ENCODE measurements at places on chromosomes 1 and 21.

DNA sequence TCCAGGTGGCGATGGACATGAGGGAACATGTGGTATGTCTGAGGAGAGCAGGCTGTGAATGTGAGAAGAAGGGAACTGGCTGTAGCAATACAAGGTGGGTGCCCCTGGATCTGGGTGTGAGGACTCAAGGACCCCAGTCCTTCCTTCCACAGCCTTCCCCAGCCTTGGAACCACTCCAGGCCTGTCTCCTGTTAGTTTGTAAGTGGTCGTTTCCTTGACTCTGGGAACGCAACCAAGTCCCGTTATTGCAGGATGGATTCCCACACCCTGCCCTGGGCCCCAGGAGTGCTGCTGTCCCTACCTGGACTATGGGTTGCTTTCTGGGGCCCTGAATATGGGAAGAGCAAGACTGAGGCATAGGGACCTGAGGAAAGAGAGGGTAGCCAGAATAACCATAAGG is 47.2 kb upstream of the VANGL1 start:
- DNase-seq = no peak

DNA sequence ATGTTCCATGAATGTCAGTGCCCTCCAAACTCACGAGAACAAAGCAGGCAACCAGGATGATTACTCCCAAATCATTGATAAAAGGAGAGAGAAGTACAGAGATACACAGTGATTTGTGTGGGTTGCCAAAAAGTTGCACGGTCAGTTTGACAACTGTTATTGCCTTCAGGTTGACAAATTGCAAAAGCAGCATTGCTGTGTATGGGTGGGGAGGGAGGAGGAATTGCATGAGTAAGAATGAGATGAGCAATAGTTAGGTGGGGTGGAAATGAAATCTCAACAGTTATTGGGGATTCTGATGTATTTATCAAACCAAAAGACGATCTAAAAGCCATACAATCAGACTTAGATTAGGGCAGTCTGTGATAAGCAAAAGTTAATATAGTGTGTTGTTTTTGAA is 93.7 kb downstream of the NTMT2 start:
- no peak for DNase-seq

DNA sequence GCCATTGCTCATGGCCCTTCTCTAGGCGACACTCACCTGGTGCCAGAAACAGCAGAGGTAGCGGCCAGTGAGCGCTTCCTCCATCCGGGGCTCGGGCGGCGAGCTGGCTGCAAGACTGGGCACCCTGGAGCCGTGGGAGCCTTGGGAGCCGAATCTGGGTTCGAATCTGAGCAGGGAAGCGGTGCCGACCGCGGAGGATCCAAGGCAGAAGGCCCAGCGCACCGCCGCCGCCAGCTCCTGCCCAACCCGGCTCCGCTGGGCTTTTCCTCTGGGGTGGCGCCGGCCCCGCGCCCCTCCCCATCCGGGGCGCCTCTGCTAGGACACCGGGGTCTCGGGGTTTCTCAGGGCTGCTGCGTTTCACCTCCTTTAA is 1.7 kb upstream of the PRDM16 start:
- DNase-seq = no peak

DNA sequence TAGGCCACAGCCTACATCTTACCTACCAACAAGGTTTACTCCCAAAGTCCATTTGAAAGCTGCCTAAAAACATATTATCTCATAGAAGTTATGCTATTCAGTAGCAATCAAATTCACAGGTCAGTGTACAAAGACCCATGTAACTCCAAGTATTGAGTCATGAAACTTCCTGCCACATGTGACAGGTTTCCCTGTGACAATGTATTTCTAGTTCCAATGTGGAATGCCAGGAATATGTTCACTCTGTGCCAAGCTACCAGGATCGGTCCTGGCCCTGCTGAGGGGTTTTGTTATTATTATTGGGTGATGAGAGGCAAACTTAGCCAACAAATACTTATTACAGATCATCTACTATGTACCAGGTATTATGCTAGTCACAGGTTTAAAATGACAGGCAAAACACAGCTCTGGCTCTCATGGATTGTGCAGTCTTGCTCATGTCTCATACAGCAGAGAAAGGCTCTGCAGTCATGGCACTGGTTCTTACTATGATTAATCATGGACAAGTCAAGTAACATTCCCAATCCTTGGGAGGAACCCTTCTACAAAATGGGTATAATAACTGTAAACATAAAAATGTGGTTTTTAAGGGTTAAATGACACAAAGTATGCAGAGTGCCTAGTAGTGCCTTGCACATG is 22.5 kb downstream of the DPH5 start:
- no peak for DNase-seq

DNA sequence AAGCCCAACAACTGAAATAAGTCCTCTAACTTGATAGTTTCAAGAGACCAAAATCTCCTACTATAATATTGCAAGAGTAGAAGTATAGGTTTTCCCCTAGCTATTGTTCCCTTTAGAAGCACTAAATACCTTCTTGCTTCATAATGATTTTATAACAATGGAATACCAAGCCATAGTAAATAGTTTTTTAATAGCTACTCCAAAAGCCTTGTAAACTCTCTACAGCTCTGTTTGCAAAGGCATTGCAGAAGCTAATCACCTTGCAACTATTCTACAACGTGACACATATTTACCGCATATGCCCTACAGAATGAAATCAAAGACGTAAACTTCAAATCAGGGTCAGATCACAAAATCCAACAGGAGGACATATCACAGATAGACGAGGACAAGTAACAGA is 451.5 kb upstream of the ZRANB2 start:
- DNase-seq = no peak

DNA sequence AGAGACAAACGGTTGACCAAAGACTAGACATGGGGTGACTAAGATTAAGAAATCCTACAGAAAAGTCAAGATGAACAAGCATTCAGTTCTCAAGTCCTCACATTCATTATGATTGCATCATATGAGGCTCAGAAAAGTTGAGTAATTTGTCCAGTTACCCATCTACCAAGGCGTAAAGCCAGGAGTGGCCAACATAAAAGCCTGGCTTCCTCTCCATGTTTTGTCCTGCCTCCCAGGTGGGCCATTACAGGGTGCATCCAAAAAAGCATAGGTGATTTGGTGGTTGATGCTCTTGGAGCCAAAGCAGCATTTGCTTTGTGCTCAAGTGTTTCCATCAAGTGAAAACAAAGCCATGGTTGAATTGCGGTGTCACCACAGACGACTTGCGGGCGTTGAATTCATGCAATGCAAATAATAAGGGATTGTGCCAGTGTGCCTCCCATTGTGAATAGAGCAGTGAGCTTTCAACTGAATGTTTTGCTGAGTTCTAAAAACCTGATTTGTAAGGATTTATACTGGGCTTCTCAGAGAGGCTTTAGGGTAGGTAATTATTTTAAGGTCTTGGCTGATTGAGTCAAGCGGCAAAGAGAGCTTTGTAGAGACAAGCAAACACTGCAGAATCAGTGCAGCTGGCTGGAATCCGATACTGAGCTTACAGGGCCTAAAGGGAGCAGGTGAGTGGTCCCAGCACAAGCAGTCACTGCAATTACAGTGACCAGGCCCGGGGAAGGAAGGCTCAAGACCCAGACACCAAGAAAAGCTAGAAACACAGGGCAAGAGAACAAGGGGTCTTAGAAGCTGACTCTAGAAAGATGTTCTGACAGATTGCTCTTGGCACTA is 54.1 kb downstream of the KCNJ15 start:
- no peak for DNase-seq

GRCh38 chr1:183039985-183040447 is 16.8 kb downstream of the LAMC1 start:
- peak; percentile 77 for DNase-seq

DNA sequence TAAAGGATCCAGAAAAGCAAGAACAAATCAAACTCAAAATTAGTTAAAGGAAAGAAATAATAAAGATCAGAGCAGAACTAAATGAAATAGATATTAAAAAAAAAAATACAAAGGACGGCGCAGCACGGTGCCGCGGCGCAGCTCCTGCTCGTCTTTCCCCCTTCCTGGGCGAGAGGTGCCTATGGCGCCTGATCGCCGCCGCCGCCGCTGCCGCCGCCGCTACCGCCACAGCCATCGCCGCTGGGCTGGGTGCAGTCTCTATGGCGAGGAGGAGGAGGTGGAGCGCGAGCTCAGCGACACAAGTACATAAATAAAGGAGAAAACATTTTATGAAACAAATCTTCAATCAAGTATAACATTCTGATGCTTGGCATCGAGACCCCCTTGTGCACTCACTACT is 77.6 kb upstream of the VANGL1 start:
- no peak for DNase-seq

DNA sequence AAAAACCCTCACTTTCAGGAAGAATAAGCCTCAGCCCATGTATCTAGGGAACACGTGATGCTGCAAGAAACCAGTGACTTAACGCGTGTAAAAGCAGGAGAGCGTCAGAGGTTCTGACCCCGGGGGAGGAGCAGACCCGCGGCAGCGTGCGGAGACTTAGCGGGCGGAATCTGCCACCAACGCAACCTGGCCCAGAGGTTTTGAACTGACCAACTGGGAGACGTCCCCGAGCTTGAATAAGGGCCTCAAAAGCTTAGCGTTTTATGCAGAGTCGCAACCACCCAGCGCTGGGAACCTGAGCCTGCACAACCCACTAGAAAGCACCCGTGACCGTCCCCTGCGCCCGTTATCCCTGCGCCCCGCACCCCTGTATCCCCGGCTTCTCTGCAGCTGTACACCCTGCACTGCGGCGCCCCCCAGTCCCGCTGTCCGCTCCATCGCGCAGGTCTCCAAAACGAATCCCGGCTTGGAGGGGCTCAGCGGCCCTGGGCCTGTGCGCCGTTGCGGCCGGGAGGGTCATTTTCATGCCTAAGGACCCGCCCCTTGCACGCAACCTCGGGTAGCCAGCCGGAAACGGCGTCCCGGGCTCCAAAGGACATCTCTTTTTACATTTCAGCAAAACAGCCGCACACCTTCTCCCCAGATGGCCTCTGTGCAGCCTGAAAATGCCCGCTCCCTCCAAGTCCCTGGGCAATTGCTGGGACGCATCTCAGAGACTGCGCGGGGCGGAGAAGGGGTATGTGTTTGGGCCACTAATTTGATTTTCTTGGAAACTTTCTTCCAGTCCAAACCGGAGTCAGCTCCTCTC is 29.4 kb upstream of the TRIM17 start:
- DNase-seq = no peak

DNA sequence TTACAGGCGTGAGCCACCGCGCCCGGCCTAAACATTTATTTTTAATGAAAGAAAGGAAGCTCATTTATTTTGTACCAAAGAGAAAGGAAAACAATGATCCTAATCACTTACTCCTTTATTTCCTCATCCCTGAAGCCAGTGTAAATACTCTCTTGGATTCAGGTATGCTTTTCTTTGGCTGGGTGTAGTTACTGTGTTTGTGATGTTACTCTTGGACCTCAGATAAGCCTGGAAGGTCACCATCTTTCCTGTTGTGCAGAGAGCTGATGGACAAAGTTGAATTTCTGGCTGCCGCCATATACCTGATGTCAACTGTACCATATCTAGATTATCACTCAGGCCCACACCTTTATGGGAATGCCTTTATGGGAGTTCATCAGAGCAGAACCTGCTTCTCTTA is 35.4 kb upstream of the FOXE3 start:
- DNase-seq = no peak

DNA sequence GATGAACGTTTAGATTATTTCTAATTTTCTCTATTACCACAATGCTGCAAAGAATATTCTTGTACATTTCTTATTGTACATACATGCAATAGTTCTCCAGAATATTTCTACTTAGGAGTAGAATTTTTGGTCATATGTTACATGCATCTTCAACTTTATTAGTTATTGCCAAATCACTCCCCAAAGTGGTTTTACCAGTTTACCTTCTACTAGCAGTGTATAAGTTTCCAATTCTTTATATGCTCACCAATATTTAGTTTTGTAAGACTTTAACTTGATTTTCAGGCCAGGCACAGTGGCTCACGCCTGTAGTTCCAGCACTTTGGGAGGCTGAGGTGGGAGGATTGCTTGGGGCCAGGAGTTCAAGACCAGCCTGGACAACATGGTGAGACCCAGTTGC is 55.4 kb downstream of the SNRPE start:
- no peak for DNase-seq

DNA sequence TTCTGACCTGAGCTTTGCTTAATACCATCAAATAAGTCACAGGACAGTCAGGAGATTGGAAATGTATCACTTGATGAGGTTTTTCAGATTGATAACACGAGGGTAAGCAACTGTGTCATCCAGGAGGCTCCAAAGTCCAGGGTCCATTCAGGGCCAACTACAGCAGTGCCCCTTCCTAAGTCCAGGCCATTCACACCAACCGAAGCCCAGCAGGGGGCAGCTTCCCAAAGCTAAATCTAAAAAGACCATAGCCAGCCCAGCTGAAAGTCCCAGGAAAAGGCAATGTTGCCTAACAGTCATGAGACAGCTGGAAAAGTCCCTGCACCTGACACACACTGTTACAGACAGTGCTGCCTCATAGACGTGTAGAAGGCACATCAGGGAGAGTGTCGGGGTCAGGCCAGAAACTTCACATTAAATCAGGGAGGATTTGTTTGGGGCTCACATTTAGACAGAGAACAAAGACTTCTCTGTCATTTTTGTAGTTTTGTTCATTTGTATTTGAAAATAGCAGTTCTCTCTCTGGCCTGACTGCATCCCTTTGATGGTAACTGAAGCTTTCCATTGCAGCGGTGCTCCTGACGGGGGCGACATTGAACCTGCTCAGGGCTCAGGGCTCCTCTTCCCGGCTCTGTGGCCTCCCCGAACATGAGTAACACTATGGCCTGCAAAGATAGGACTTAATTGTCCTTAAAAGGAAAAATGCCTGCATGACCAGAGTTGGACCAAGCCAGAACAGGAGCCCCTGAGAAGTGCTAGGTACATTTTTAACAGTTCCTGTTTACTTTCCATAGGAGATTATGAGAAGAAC is 200.4 kb downstream of the NRIP1 start:
- peak; percentile 56 for DNase-seq
